Activated naive CD4-positive, alpha-beta T cell treated with anti-CD3 and anti-CD28 coated beads, Interleukin-2, amount 10 ng/mL, durations not matched to agents 7 days and 5 days (primary cell): ENCODE measurements at places on chromosomes 5 and 9.

- DNase-seq: no peak
- H3K4me1 ChIP-seq: no peaks in the 10 kb centered on the region
- peaks cover 17% of the 10 kb centered on the region for H3K27me3 ChIP-seq
- no peak overlapping the region for H3K4me3 ChIP-seq
Observed at GRCh38 chr5:128965638-128966302, 482 bp downstream of the SLC27A6 start.

GRCh38 chr5:80963521-80963895, 3.3 kb downstream of the RASGRF2 start:
- H3K36me3 ChIP-seq: peaks cover 1% of the 10 kb centered on the region
- peaks cover 8% of the 10 kb centered on the region for H3K27me3 ChIP-seq
- DNase-seq: no peak
- H3K4me1 ChIP-seq: peaks cover 51% of the 10 kb centered on the region
- H3K27ac ChIP-seq: no peak overlapping the region
- no peak overlapping the region for H3K4me3 ChIP-seq

DNA sequence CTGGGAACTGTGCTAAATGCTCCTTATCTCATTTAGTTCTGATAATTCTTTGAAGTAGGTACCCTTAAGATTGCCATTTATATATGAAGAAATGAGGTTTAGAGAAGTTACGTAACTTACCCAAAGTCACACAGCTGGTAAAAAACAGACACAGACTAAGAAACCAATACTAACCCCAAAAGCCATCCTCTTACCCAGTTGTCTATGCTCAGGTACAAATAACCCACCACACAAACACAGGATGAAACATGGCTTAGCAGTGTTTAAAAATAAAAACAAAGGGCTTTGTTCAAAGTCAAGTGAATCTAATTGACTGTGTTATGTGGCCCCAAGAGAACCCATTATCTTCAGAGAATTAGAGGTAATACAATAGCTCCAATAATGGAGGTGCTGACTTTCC, 37.0 kb upstream of the IL7R start:
- H3K36me3 ChIP-seq: peaks cover 16% of the 10 kb centered on the region
- no peak for DNase-seq
- peak overlapping the region; percentile 71 for H3K27ac ChIP-seq
- peaks cover 61% of the 10 kb centered on the region for H3K4me1 ChIP-seq

- no peak overlapping the region for H3K4me3 ChIP-seq
- H3K27me3 ChIP-seq: peaks cover 98% of the 10 kb centered on the region
- peaks cover 14% of the 10 kb centered on the region for H3K4me1 ChIP-seq
- H3K36me3 ChIP-seq: no peaks in the 10 kb centered on the region
Observed at GRCh38 chr5:135039271-135040033, 5.4 kb upstream of the PITX1 start.

DNA sequence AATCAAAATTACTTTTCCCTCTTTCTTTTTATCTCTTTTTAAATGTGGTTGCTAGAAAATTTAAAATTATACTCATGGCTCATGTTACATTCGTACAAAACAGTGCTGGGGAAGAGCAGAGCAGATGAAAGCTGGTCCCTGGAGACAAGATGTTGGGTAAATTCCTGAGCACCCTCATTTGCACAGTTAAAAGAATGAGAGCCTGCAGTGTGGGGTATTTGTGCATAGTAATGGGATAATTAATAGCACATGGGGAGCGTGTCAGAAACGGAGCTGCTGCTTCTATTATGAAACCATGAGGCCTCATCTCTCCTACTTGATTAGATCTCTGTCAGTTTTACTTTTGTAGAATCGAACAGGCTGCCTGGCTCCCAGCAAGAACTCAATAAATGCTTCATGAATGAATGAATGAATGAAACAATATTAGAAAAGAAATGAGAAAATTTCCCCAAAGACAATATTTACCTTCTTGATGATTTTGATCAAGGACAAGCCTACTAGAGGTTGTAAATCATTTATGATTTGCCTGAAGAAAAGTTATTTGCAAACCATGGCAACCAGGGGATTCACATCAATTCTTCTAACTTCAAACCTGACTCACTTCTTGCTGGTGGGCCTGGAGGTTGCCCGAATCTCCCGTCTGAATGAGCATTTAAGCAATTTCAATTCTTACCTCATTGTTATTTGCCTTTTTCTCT, 177.2 kb upstream of the TUT7 start:
- H3K27ac ChIP-seq: no peak overlapping the region
- no peak for DNase-seq
- H3K4me1 ChIP-seq: no peaks in the 10 kb centered on the region
- H3K36me3 ChIP-seq: no peaks in the 10 kb centered on the region

- no peak overlapping the region for H3K4me3 ChIP-seq
- H3K27me3 ChIP-seq: peaks cover 30% of the 10 kb centered on the region
- no peak overlapping the region for H3K27ac ChIP-seq
- no peak for DNase-seq
- no peaks in the 10 kb centered on the region for H3K36me3 ChIP-seq
- H3K4me1 ChIP-seq: no peaks in the 10 kb centered on the region
Observed at GRCh38 chr5:149143470-149143869, 2.2 kb downstream of the ABLIM3 start.

GRCh38 chr5:1231354-1231905, 6.2 kb downstream of the SLC6A18 start:
- peaks cover 2% of the 10 kb centered on the region for H3K36me3 ChIP-seq
- H3K4me1 ChIP-seq: peaks cover 31% of the 10 kb centered on the region
- no peak overlapping the region for H3K27ac ChIP-seq
- no peak overlapping the region for H3K4me3 ChIP-seq
- no peak for DNase-seq
- H3K27me3 ChIP-seq: peaks cover 53% of the 10 kb centered on the region

DNA sequence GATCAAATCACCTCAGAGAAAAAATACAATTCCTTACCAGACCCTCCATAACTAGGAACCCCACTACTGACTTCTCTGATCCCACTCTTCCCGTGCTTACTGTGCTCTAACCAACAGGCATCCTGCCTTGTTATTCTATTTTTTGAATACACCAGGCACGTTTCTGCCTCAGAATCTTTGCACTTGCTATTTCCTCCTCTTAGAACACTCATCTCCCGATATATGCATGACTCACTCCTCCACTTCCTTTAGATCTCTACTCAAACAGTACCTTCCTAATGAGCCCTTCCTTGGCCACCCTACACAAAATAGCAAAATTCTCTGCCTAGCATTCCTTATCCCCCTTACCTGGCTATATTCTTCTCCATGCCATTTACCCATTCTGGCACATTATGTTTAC, 43.9 kb downstream of the MAPKAP1 start:
- no peak overlapping the region for H3K4me3 ChIP-seq
- no peak for DNase-seq
- peaks cover 18% of the 10 kb centered on the region for H3K36me3 ChIP-seq
- no peaks in the 10 kb centered on the region for H3K27me3 ChIP-seq
- H3K27ac ChIP-seq: peak overlapping the region; percentile 50
- H3K4me1 ChIP-seq: peaks cover 11% of the 10 kb centered on the region

- H3K4me3 ChIP-seq: no peak overlapping the region
- H3K4me1 ChIP-seq: no peaks in the 10 kb centered on the region
- no peak for DNase-seq
Observed at GRCh38 chr5:59341155-59341554, 552.4 kb downstream of the PDE4D start.

- H3K36me3 ChIP-seq: no peaks in the 10 kb centered on the region
- H3K4me1 ChIP-seq: no peaks in the 10 kb centered on the region
- peaks cover 14% of the 10 kb centered on the region for H3K27me3 ChIP-seq
- H3K4me3 ChIP-seq: no peak overlapping the region
- no peak overlapping the region for H3K27ac ChIP-seq
Observed at GRCh38 chr5:151002250-151002649, 18.1 kb upstream of the GPX3 start.

DNA sequence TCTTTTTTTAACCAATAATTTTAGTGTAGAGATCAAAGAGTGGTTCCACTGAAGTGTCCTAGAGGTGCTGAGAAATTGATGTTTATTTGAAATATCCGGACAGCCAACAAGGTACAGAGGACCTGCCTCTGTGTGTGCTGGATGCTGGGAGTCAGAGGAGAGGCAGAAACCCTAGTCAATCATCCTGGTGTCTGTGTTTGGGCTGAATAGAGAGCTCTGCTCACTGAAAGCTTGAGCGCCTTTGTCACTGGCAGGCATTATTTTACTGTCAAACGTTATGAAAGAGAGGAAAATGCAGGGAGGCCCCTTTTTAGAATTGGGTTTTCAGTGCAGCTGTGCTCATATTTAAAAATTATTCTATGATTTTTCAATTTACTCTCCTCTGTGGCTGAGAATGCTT, 480.3 kb upstream of the TYRP1 start:
- DNase-seq: no peak
- no peaks in the 10 kb centered on the region for H3K36me3 ChIP-seq
- H3K4me1 ChIP-seq: no peaks in the 10 kb centered on the region
- H3K4me3 ChIP-seq: no peak overlapping the region

GRCh38 chr9:76720245-76720644, 44.0 kb upstream of the PCA3 start:
- H3K36me3 ChIP-seq: no peaks in the 10 kb centered on the region
- H3K27me3 ChIP-seq: peaks cover 5% of the 10 kb centered on the region
- H3K27ac ChIP-seq: no peak overlapping the region
- H3K4me3 ChIP-seq: no peak overlapping the region

DNA sequence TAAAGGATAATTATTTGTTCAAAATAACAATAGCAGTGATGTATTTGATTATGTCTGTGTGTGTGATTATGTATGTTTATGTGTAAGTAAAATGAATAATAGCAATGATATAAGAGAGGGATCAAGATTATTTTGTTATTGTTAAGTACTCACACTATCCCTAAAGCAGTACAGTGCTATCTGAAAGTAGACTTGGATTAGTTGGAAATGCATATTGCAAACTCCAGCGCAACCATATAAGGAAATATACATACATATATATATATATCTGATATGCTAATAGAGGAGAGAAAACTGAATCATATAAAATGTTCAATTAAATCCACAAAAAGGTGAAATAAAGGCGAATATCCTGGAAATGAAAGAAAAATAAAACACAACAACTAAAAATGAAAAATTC, 268.4 kb downstream of the HINT1 start:
- H3K4me1 ChIP-seq: no peaks in the 10 kb centered on the region
- H3K4me3 ChIP-seq: no peak overlapping the region
- no peak for DNase-seq
- H3K27ac ChIP-seq: no peak overlapping the region

DNA sequence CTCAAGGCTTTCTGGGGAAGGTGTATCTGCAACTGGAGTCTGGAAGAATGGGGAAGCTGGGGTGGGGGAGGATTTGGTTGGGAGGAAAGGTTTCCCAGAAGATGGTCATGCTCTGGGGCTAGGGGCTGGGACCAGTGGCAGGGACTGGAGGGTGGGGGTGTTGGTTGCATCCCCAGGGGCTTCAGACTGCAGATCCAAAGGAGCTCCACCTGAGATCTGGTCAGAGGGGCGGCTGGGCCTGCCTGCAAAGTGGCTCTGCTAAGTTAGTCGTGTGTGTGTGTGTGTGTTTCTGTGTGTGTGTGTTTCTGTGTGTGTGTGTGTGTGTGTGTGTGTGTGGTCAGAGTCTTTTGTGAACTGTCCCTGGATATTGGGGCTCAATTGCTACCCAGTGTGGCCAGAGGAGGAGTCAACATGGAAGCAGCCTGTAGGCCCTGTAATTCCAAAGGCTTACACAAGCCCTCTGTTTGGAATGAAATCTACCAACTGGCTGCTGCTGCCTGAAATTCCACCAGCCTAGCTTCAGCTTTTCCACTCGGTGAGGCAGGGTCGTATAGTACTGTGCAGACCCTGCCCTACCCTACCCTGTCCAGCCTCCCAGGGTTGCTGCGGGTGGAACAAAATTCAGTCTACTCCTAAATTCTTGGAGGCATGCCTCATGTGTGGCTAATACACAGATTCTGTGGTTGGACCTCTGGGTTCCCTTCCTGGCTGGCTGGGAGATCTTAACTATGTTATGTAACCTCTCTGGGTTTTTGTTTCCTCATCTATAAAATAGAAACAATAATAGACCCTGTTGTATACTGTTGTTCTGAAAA, 12.5 kb upstream of the SYNPO start:
- no peak overlapping the region for H3K27ac ChIP-seq
- DNase-seq: no peak
- H3K27me3 ChIP-seq: peaks cover 47% of the 10 kb centered on the region

- H3K36me3 ChIP-seq: no peaks in the 10 kb centered on the region
- H3K4me1 ChIP-seq: no peaks in the 10 kb centered on the region
- no peak for DNase-seq
- H3K4me3 ChIP-seq: no peak overlapping the region
Observed at GRCh38 chr9:135060461-135061116, 26.9 kb upstream of the OLFM1 start.

GRCh38 chr9:133709015-133709611, 29.0 kb downstream of the SARDH start:
- H3K36me3 ChIP-seq: no peaks in the 10 kb centered on the region
- no peak overlapping the region for H3K4me3 ChIP-seq
- peaks cover 50% of the 10 kb centered on the region for H3K27me3 ChIP-seq
- H3K27ac ChIP-seq: no peak overlapping the region
- peaks cover 16% of the 10 kb centered on the region for H3K4me1 ChIP-seq
